ENCODE measurements at places on chromosomes 11 and 22.

DNA sequence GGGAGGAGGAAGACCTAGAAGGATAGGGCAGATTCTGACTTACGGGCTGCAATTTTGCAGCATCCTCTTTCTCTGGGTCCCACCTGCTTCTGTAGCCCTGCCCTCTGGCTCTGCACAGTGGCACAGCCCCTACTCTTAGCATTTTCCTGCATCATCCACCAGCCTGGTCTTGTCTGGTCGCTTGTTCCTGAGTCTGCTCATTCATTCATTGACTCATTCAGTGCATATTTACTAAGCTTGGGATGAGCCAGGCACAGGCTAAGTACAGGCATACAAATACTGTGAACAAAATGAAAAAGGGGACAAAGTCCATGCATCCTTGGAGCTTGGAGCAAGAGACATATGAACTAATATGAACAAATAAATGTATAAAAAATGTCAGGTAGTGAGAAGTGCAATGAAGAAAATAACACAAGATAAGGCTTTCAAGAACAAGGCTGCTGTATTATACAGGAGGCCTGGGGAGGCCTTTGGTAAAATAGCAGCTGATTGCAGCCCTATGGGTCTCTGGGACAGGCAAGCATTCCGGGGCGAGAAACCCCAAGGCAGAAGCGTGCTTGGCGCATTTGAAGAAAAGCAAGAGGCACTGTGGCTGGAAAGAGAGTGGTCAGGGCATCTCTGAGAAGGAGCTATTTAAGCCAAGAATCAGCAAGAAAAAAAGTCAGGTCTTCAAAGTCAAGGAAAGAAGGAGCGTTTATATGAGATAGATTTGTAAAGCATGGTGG lies 108.0 kb upstream of the ALX4 start:
- DNase-seq = no peak

DNA sequence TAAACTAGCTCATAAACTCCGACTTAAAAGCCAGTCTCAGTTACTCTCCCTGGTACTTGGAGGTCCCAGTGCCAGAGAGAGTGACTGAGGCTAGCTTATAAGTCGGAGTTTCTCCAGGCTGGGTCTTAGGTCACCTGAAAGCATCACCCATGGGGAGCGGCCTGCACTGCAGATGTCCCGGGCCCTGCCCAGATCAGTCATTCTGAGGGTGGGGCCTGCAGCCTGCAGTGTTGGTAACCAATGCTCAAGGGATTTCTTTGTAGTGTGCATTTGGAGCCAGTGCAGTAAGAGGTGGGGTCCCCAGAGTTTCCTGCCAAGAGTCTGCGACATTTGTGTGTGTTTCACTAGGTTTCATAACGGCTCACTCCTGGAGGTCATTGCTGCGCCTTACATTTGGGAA lies 14.8 kb downstream of the TAB1 start:
- no peak for DNase-seq

- no peak for DNase-seq
These were observed 1.4 kb downstream of the UCP2 start for GRCh38 chr11:73981051-73981805.

- no peak for DNase-seq
These were observed 2.1 kb upstream of the PTPRCAP start for GRCh38 chr11:67439321-67440228.

GRCh38 chr11:12449961-12450715 lies 72.8 kb downstream of the PARVA start:
- DNase-seq = no peak

- DNase-seq = no peak
These were observed 19.1 kb upstream of the GRIK4 start for GRCh38 chr11:120492486-120492885.

DNA sequence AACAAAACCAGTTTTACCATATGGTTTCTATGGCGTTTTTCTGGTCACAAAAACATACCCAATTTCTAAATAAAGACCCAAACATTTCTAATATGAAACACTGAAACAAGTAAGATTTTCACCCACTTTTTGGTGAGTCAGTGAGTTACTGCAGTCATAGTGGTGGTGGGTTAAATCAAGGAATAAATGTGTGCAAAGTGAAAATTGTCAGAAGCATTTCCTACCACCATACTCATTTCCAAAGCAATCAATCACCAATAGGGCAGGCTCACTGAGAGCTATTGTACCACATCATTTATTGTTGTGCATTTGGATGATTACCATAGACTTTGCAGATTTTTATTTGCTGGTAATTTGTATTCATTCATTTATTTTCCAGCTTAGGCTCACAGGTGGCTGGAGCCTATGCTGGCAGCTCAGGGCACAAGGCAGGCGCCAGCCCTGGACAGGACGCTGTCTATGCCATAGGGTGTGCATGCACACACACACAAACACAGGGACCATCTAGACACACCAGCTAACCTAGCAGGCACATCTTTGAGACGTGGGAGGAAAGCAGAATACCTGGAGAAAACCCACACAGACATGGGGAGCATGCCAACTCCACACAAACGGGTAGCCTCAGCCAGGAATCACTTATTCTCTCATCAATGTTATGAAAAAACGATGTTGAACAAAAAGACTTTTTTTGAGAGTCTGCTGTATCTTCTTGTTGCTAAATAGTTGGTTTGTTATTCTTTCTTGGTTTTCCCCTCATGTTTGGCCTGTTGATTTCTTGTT lies 5.1 kb downstream of the FAM118B start:
- no peak for DNase-seq

GRCh38 chr11:68669301-68670090 lies 14.8 kb upstream of the GAL start:
- DNase-seq = no peak

GRCh38 chr11:129960216-129961214 lies 42.1 kb downstream of the PRDM10 start:
- no peak for DNase-seq

DNA sequence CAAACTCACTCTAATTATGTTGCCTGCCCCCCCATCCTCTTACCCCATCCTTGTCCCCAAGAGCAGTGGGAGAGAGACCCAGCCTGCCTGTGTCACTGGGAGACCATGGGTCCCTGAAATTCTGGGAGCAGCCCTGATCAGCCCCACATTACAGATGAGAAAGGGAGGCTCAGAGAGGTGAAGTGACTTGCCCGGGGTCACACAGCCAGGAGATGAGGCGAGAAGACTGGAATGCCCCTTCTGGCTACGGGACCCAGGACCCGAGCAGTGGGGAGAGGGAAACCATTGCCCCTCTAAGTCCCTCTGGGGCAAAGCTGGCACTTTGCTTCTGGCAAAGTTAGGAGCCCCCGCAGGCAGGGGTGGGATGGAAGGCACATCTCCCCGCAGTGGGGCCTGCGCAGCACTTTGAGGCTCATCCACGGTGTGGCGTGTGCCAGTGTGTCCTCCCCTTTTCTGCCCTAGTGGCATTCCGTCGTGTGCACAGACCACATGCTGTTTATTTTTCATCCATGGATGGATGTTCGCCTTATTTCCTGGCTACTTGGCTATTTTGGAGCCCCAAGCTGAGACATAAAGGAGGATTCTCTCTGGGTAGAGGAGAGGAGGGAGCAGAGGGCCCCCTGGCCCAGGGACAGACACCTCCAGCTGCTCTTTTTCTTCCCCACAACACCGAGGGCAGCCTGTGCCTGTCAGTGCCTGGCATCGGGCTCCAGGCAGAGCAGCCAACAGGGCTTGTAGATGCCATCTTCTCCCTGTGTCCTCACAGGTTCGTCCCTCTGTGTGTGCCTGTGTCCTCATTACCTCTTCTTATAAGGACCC lies 3.7 kb upstream of the FGF3 start:
- no peak for DNase-seq

DNA sequence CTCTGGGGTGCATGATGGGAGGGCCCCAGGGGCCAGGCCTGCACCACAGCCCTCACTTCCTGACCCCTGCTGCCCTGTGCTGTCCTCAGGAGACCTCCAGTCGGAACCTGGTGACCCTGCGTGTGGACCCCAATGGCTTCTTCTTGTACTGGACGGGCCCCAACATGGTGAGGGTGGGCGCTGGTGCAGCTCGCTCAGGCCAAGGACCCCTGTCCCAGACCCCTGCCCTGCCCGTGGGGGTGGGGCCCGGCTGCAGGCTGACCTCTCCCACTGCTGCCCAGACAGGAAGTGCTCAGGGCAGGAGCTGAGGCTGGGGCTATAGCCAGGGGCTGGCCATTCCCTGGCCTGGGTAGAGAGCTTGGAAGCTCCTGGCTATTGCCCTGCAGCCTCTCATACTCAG lies 3.0 kb downstream of the PLCB3 start:
- DNase-seq = no peak

- no peak for DNase-seq
These were observed 29.0 kb downstream of the TRMU start for GRCh38 chr22:46364341-46365165.

- DNase-seq = no peak
These were observed 37.9 kb downstream of the PIK3C2A start for GRCh38 chr11:17169876-17170275.

DNA sequence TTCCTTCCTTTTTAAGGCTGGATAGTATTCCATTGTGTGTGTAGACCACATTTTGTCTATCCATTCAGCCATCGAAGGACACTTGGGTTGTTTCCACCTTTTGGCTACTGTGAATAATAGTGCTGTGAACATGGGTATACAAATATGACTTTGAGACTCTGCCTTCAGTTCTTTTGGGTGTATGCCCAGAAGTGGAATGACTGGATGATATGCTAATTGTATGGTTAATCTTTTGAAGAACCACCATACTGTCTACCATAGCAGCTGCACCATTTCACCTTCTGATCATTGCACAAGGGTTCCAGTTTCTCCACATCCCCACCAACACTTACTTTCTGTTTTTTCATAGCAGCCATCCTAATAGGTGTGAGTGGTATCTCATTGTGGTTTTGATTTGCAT lies 30.3 kb downstream of the SGSM1 start:
- DNase-seq = no peak

GRCh38 chr11:117620086-117620485 lies 176.9 kb downstream of the DSCAML1 start:
- no peak for DNase-seq

DNA sequence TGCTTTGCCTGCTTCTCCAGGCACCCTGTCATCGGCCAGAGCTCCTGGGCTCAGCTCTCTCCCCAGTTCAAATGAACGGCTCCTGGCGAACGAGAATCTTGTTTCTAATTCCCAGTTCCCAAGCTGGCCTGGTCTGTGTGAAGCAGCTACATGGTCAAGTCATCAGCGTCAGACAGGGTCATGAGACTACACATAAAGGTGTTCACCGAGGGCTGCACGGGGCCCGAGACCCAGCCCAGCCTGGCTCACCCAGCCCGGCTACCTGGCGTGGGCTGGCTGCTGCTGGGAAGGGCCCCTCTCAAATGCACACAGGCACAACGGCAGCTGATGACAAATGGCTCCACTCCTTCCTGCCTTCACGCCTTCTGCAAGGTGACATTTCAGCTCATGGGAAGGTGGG lies 14.6 kb upstream of the CELSR1 start:
- no peak for DNase-seq

- DNase-seq = no peak
These were observed 3929.2 kb upstream of the OR11H1 start for GRCh38 chr22:11598492-11599440.

- no peak for DNase-seq
These were observed 13.4 kb downstream of the AP5B1 start for GRCh38 chr11:65767406-65767805.

GRCh38 chr22:29806196-29806595 lies 31.9 kb downstream of the ASCC2 start:
- DNase-seq = no peak

DNA sequence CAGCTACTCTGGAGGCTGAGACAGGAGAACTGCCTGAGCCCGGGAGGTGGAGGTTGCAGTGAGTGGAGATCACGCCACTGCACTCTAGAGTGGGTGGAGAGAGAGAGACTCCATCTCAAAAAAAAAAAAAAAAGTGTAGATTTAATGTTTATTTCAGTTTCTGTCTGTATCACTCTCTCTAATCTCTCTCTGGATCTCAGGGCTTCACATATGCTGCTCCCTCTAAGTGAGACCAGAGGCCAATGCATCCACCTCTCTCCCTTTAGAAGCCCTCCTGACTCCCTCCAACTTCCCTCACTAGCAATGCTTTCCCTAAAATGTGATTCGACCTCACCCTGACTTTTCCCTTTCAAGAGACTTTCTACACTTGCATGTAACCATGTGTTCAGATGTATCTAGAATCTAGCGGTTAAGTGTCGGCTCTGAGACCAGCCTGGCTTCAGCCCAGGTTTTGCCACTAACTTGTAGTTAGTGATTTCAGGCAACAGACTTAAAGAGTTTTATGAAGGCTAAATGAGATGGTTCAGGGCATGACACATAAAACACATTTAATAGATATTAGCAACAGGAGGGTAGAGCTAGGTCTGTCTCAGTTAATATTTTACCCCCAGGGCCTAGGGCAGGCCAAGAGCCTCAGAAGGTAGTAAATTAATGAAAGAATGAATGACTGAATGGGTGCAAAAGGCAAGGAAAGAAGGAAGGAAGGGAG lies 364.3 kb downstream of the LARGE1 start:
- no peak for DNase-seq

DNA sequence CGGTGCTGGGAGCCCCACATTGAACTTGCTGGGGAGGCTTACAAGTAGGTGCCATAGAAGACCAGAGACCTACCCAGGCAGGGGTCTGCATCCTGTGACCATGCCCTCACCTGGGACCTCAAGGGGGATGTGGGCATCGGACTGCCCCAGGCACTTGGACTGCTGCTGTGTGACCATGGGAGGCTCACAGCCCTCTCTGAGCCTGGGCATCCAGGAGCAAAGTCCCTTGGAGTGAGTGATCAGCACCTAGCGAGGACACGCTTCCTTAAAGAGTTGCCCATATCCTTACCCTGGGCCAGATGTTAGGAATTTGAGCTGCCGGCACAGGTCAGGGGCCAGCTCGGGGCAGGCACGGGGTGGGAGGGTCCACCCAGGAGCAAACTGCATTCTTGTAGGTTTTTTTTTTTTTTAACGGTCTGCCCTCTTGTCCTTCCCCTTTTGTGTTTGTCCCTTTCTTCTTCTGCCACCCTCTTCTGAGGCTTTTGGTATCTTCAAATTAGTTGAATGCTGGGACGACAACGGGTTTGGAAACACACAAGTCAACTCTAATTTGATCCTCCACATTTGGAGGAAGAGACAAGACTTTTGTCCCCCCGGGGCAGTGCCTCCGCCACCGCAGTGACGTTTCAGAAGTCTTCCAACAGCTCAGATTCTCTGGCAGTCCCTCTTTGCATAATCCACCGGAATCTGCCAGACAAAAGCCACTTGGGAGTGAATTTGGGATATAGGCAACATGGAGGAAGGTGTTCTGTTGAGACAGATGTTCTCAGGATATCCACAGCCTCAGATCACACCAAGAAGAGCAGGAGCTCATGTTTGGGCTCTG lies 46.1 kb upstream of the LINC01488 start:
- DNase-seq = no peak

Measured in stimulated activated CD4-positive, alpha-beta T cell treated with anti-CD3 and anti-CD28 coated beads, Interleukin-2, amount 100 ng/mL, for 4 hours (primary cell).